SK-N-SH treated with all-trans-retinoic acid at 6 μM for 48 hours (cell line): ENCODE measurements at places on chromosomes 16 and 17.

GRCh38 chr17:53092072-53092471 is 730.7 kb upstream of the KIF2B start:
- no peak for ATAC-seq

- ATAC-seq, result peak; percentile 74
Observed at GRCh38 chr17:58531661-58532554, 17.5 kb upstream of the MTMR4 start.

- no peak for ATAC-seq
Observed at GRCh38 chr17:17480593-17481148, 3.9 kb downstream of the MED9 start.

DNA sequence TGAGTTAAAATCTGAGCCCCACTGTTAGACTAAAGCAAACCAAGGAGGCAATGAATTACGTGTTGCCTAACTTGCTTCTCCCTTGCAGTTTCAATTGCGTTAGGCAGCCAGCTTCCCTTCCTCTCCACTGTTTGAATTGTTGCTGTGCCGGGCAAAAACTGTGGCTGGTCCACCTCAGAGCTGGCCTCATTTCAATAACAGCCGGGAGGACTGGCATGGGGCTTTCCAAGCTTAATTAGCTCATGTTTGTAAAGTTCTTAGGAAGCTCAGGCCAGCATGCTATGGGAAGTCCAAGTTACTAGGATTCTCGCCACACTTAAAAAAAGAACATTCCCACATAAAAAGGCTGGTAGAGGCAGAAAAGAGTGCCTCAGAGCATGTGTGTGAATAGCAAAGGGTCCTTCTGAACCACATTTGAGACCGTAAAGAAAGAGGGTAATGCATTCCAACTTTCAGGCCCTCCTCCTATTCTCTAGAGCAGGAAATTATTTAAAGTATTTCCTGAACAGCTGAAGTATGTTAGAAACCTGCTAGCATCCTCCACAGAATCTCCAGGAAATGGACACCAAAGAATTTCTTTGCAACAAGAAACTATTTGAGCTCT is 79.0 kb upstream of the SMURF2 start:
- ATAC-seq, result peak; percentile 74

- ATAC-seq, result peak; percentile 13
Observed at GRCh38 chr17:76546556-76547182, 6.8 kb downstream of the PRCD start.

GRCh38 chr17:207775-208174 is 26.3 kb upstream of the DOC2B start:
- no peak for ATAC-seq

DNA sequence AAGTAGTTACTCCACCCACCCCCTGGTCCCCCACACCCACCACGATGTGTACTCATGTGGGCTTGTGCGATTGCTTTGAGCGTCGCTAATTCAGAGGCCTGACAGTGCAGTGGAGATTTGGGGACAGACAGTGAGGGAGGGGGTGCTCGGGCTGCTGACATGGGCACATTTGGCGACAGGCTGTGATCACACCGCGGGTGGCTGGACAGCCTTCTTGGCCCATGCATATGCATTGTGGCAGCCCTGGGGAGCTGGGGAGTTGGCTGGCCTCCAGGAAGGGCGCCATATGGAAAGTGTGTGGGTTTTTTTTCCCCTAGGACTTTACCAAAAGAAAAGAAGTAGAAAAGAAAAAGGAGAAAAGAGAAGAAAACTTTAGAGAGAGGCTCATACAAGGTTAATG is 275.5 kb upstream of the N4BP1 start:
- ATAC-seq, result no peak

DNA sequence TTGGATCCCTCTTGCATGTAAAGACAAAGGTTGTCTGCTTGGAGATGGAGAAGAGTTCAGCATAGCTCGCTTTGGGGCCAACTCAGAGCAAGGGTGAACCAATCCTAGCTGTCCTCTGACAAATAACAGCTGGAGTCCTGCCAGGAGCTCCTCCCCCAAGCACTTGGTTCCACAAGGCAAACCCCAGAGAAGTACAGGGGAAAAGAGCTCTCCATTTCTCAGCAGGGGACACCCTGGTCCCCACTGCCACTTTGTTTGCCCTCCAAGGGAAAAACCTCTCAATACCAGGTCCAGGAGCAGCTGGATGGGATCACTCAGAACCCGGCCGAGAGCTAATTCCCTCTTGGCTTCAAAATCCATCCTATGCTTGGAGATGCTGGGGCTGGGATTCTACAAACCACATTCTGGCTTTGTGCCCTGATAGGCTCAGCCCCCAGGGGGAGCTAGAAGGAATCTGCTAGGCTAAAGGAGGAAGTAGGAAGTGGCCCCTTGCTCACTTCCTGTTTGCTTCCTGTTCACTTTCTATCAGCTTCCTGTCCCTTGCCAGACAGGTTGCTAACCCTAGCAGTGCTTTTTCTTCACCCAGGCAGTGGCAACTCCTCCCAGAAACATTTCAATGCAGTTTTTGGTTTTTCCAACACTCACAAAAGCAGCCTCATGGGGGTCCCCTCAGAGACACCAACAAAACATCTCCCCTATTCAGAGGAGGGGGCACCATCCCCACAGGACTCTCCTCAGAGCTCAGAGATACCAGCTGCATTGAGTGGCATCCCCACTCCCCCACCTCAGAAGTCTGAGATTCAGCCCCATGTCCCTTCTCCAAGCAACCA is 30.7 kb downstream of the CDRT4 start:
- no peak for ATAC-seq

GRCh38 chr17:50604513-50604912 is 30.2 kb upstream of the ABCC3 start:
- ATAC-seq, result peak; percentile 87

- ATAC-seq, result no peak
Observed at GRCh38 chr17:74677558-74678466, 34.9 kb downstream of the CD300LF start.

GRCh38 chr16:49608779-49609178 is 235.2 kb downstream of the C16orf78 start:
- peak; percentile 71; the same call in 2 of the 3 replicates for ATAC-seq

DNA sequence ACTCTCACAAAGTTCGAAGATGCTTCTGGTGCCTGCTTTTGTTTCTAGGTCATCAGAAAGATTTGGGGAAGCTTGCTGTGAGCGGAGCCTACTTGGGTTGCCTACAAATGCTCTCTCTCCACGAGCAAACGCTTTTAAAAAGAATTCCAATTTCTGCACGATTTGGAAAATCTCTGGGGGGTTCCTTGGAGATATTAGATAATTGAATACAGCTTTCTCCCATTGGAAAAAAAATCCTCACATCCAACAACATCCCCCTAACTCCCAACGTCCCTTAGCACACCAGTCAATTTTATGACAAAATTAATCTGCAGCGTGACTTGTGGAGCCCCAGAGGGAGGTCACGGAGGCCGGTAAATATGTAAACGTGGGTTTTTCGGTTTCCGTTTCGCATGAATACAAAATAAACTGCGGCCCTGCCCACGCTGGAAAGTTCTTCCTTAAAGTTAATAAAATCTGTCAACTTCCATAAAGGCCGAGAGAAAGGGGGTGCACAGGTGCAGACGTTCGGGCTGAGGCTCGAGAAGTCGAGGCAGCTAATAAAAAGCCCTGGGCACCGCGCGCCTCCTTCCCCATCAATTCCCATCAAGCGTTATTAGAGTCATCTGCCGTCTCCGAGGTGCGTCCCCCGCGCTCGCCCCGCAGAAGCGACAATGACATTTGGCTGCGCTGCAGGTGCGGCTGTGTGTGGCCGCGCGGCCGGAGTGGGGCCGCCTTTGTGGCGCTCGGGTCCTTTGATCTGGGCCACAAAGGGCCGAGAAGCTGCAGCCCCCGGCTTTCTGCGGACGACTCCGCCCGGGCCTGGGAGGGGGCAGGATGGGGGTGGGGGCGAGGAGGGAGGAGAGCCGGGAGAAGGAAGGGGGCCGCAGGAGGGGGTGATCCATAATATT is 37.6 kb downstream of the SALL1 start:
- ATAC-seq, result no peak

DNA sequence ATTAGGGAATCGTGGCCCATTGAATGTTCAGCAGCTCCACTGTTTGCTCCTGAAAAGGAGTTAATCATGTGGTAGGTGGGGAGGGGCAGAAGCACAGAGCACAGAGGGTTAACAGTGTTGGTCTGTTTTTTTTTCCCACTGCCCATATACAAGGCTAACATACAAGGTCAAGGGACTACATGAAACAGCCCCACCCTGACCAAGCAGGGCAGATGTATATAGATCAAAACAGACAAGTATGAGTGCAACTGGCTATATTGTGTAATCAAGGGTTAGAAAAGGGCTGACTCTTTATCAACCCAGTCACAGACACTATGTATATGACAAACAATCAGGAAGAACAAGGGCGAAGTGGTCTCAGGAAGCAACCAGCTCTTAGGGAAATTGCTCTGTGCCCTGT is 186.6 kb upstream of the CDH11 start:
- no peak for ATAC-seq

DNA sequence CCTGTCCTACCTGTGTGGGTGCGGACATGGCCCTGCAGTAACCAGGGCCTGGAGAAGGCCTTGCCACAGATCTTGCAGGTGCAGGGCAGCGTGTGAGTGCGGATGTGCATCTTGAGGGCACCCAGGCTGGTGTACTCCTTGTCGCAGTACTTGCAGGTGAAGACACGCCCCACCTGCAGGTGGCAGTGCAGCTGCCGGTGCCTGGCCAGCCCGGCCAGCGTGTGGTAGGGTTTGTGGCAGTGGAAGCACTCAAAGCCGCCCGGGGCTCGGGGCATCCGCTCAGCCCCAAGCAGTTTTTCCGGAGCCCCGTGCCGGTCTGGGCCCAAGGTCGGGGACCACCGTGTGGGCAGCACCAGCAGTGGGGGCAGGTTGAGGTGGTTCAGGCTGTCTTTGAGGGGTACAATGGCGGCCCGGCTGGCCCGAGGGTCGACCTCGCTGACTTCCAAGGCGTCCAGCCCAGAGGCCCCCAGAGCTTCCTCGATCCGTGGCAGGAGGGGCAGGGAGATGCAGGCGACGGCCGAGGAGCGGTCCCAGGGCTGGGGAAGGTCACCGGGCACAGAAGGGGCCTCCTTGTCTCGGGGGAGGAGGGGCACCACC is 5.1 kb downstream of the SNAI3 start:
- ATAC-seq, result no peak

DNA sequence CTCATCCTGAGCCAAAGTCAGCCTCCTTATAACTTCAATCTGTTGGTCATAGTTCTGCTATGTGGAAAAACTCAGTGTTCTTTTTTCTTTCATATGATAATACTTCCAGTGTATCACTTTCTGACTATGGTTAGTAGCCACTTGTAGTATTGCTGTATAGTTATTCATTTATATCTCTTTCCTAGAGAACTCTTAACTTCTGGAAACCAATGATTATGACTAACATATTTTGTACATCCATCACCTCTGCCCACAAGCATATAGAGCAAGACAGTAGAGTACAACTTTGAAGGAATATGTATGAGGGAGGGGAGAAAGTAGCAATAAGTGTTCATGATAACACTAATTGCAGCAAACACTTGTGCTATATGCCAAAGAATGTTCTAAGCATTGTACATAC is 38.6 kb downstream of the COX10 start:
- no peak for ATAC-seq
